ENCODE measurements at places on chromosomes 2 and 18. TPM values are rescaled to one million over a fixed set of nuclear protein-coding genes. Genes with fewer than 3 reads are reported as not detected.

The MROH2A gene
- not detected for total RNA-seq

The RBM43 gene
- 2.6 TPM for total RNA-seq

The PLGLB1 gene
- total RNA-seq: 5.9 TPM

The CASP10 gene
- 59.7 TPM for total RNA-seq

The ADAM17 gene
- 44.2 TPM for total RNA-seq

The ALPP gene
- not detected for total RNA-seq

The GCG gene
- not detected for total RNA-seq

The BMP10 gene
- total RNA-seq: not detected

The FKBP7 gene
- 7.3 TPM for total RNA-seq

The CIB4 gene
- not detected for total RNA-seq

The IL18RAP gene
- total RNA-seq: not detected

The OBSL1 gene
- total RNA-seq: 13.9 TPM

The DRC1 gene
- 0.13 TPM for total RNA-seq

The PDE1A gene
- 0.16 TPM for total RNA-seq
